ENCODE measurements at places on chromosomes 2 and 18. TPM values are rescaled to one million over a fixed set of nuclear protein-coding genes. Genes with fewer than 3 reads are reported as not detected.

DNA sequence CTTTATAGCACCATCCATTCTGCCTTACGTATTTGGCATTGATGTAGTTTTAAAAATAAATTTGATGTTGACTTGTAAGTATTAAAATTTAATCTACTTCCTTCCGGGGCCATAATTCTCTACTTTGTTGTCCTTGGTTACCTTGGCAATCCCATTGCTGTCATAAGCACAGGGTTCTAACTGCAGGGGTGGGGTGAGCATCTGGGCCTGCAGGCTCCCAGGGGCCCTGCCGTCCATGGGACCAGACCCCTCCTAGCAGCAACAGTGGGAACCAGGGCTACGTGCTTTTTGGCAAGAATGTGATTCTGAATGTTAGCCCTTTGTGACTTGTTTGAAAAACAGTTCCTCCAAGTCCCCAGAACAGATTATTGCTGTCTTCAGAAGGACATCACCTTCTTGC lies 4.9 kb downstream of the ASAP2 start:
- DNase-seq = no peak
- no peak overlapping the region for H3K27ac ChIP-seq
- no peaks in the 10 kb centered on the region for H3K4me1 ChIP-seq
- H3K36me3 ChIP-seq = no peaks in the 10 kb centered on the region
- no peak overlapping the region for H3K4me3 ChIP-seq

DNA sequence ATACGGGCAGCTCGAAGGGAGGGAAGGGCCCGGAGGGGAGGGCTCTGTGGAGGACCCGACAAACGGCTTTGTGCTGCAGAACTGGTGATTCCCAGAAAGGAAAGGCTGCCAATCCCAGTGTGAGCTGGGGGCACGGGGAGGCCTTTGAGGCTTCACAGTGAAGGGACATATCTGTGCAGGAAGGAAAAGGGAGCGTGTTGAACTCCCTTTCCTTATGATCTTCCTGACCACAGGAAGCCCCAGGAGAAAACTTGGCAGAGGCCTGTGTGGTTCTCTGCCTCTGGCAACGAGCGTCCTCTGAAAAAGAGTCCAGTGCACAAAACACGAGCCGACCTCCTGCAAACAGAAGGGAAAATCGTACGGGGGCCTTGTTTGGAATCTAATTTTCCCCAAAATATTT lies 683.5 kb upstream of the SALL3 start:
- no peak overlapping the region for H3K27ac ChIP-seq
- H3K4me3 ChIP-seq = no peak overlapping the region
- no peaks in the 10 kb centered on the region for H3K4me1 ChIP-seq
- no peaks in the 10 kb centered on the region for H3K27me3 ChIP-seq
- H3K36me3 ChIP-seq = no peaks in the 10 kb centered on the region

DNA sequence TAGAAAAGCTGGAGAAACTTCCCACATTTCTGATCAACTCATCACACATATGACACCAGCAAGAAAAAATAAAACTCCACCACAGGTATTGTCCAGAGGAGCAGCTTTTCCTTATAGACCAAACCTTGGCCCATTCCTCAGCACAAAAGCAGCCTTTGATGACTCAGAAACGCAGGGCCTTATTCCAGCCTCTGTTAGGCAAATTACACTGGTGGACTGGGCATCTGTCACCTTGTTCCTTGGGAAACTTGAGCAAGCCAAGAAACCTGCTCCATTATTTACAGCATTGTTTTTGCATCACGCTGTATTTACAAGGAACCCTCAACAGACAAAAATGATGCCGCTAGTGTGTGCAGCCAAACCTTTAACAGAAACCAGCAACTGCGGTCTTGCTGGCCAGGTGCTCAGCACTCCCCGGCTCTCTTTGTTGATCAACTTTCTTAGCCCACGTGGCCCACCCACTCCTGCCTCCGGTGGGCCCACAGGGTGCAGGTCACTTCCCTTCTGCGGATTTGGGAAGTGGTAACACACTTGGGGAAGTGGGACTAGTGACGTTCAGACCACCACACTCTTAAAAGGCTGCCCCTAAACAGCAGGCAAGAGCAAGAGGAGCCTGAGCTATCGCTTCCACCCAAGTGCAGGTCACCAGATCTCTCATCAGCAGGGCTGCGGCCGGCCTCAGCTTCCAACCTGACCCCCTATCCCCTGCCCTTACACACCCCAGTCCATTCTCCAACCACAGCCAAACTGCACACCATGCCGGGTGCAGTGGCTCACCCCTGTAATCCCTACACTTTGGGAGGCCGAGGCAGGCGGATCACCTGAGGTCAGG lies 1.5 kb downstream of the AP1S3 start:
- no peak overlapping the region for H3K4me3 ChIP-seq
- no peaks in the 10 kb centered on the region for H3K4me1 ChIP-seq
- DNase-seq = no peak

GRCh38 chr2:144357623-144358373 lies 162.1 kb downstream of the ZEB2 start:
- no peak for DNase-seq
- H3K4me3 ChIP-seq = no peak overlapping the region
- no peaks in the 10 kb centered on the region for H3K36me3 ChIP-seq

- DNase-seq = no peak
- no peaks in the 10 kb centered on the region for H3K4me1 ChIP-seq
- no peaks in the 10 kb centered on the region for H3K36me3 ChIP-seq
- H3K4me3 ChIP-seq = no peak overlapping the region
- no peak overlapping the region for H3K27ac ChIP-seq
- no peaks in the 10 kb centered on the region for H3K27me3 ChIP-seq
These were observed 11.1 kb upstream of the SLC4A10 start for GRCh38 chr2:161613161-161613560.

The ALPP gene
- total RNA-seq = 0.24 TPM

Measured in naive thymus-derived CD4-positive, alpha-beta T cell (primary cell).